SJSA1 (cell line): ENCODE measurements at places on chromosomes 1 and 21. TPM values are rescaled to one million over a fixed set of nuclear protein-coding genes. Genes with fewer than 3 reads are reported as not detected.

DNA sequence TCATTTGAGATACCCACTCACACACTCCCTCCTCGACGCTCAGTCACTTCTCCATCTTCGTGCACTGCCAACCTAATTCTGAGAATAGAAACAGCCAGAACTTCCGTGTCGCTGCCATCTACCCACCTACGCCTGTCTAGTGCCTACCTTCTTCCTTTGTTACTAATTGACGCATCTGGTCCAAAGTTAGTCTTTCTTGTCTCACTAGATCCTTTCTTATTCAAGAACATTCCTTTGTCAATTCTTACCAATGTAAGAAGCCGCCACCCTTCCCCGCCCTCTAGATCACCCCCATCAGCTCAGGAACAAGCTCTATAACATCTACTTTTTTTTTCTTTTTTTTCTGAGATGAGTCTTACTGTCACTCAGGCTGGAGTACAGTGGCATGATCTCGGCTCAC, 3.7 kb downstream of the PADI6 start:
- H3K36me3 ChIP-seq, result no peaks in the 10 kb centered on the region
- H3K27me3 ChIP-seq, result peaks cover 16% of the 10 kb centered on the region
- no peaks in the 10 kb centered on the region for H3K4me1 ChIP-seq
- no peak overlapping the region for H3K27ac ChIP-seq
- no peak for DNase-seq

GRCh38 chr1:39105841-39106765, 80.0 kb downstream of the NDUFS5 start:
- H3K4me1 ChIP-seq, result peaks cover 62% of the 10 kb centered on the region
- peak; percentile 74 for DNase-seq
- no peaks in the 10 kb centered on the region for H3K27me3 ChIP-seq
- peaks cover 13% of the 10 kb centered on the region for H3K36me3 ChIP-seq
- H3K4me3 ChIP-seq, result peak overlapping the region; percentile 95
- peak overlapping the region; percentile 70 for H3K27ac ChIP-seq

DNA sequence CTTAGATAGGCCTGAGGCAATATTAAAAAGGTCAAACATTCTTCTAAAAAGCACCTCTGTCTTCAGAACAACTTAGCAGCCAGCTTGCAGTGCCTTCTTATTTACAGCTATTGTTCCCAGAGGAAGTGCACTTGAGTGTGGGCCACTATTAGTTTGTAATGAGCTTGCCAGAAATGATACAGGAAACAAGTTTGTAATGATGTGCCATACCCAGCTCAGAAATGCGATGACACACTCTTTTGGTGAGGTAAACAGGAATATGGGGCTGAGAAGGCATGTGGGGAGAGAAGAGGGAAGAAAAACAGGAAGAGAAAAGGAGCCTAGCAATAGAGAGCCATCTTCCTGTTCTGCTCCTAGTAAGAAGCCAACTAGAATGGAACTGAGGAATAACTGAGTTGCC, 295.4 kb downstream of the AGBL4 start:
- no peak overlapping the region for H3K27ac ChIP-seq
- no peak overlapping the region for H3K4me3 ChIP-seq
- DNase-seq, result no peak

- H3K27ac ChIP-seq, result no peak overlapping the region
- DNase-seq, result no peak
Measured at GRCh38 chr1:42163114-42163513, 1.4 kb downstream of the GUCA2A start.

- no peaks in the 10 kb centered on the region for H3K4me1 ChIP-seq
- DNase-seq, result no peak
- no peaks in the 10 kb centered on the region for H3K27me3 ChIP-seq
- no peaks in the 10 kb centered on the region for H3K36me3 ChIP-seq
- H3K27ac ChIP-seq, result no peak overlapping the region
Measured at GRCh38 chr1:165915932-165916348, 88.5 kb downstream of the UCK2 start.

DNA sequence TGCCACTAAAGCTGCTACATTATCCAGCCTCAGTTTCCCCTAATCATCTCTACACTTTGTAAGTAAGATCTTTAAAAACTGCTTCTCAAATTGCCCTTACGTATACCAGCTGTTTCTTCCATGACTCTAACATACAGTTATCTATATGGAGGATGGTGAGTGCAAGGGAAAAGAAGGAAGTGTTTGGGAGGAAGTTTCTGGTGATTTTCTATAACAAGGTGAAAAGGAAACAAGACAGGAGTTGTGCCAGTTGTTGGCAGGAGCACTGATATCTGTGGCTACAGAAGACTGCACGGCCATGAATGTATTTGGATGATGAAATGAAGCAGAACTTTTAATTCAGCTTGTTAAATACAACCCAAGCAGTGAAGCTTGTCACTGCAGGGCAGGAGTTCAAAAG, 32.3 kb upstream of the NHLH2 start:
- peaks cover 7% of the 10 kb centered on the region for H3K4me1 ChIP-seq
- no peak overlapping the region for H3K4me3 ChIP-seq
- no peaks in the 10 kb centered on the region for H3K27me3 ChIP-seq
- no peak for DNase-seq
- H3K27ac ChIP-seq, result no peak overlapping the region

DNA sequence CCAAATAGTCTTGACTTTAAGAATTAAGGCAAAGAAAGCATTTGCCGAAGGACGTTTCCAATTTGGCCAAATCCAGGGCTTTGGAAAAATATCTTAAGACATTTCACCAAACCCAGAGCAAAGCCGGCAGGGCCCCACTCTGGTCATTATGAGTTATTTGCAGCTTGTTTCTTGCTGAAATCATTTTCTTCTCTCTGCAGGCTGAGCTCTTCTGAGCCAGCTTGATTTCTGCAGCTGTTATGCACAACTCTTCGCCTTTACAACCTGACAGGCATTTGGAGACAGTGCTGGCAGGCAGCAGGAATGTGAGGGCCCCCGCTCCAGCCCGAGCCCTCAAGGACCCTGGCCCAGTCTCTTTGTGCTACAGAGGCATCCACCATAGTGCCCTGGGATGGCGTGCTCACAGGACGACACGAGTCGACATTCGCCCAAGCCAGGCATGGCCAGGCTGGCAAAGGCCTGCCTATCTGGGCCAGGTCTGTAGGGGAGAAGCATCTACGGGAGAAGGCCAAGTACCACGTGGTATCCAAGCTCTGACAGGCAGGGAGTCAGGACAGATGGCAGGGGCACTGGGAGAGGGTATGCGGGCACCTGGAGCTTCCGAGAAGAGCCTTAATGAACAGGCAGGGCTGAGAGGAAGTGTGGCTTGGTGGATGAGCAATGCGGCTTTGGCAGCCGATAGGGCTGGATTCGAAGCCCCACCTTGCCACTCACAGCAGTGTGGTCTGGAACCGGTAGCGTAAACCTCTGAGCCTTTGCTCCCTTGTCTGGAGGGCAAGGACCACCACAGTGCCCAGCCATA, 32.3 kb downstream of the SYF2 start:
- H3K4me1 ChIP-seq, result peaks cover 23% of the 10 kb centered on the region
- no peaks in the 10 kb centered on the region for H3K27me3 ChIP-seq
- no peak overlapping the region for H3K4me3 ChIP-seq
- DNase-seq, result no peak

DNA sequence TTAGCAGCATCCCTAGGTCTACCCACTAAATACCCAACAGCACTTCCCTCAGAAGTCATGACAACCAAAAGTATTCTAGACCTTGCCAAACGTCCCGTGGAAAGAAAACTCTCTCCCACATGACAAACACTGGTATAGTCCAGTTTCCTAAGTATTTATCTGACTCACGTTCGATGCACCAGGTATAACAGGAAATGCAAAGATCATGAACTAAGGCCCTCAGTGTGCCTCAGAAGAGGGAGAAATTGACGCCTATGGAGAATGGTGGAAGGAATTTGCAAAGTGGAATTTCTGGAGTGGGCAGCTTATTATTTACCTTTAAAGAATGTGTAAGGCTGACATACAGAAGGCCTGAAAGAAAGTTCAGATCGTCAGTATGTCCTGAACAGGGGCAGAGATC, 523.6 kb upstream of the DAB1 start:
- DNase-seq, result no peak
- H3K36me3 ChIP-seq, result no peaks in the 10 kb centered on the region
- no peak overlapping the region for H3K27ac ChIP-seq
- no peaks in the 10 kb centered on the region for H3K27me3 ChIP-seq

- DNase-seq, result no peak
- no peak overlapping the region for H3K4me3 ChIP-seq
- H3K36me3 ChIP-seq, result no peaks in the 10 kb centered on the region
- no peaks in the 10 kb centered on the region for H3K27me3 ChIP-seq
Measured at GRCh38 chr1:182977480-182977879, 24.5 kb upstream of the SHCBP1L start.

DNA sequence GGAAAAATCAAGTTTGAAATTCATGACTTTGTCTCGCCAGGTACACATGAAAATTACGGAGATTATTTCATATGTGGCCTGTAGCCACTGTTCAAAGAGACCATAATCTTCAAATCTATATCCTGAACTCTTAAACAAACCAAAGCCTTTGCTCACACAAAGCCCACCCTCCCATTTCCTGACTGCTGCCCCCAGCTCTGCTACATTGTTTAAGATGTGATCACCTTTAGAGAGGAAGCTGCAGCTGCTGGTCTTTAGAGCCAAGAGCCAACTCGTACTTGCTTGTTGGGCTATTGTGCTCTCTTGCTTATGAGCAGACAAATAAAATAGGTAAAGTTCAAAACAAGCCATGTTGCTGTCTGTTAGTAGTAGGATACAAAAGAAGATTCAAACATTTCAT, 71.9 kb downstream of the DTL start:
- no peaks in the 10 kb centered on the region for H3K27me3 ChIP-seq
- no peak overlapping the region for H3K4me3 ChIP-seq
- H3K36me3 ChIP-seq, result peaks cover 39% of the 10 kb centered on the region

GRCh38 chr21:45893740-45894449, 87.7 kb upstream of the COL6A1 start:
- no peaks in the 10 kb centered on the region for H3K27me3 ChIP-seq
- no peaks in the 10 kb centered on the region for H3K4me1 ChIP-seq
- no peak for DNase-seq
- no peak overlapping the region for H3K27ac ChIP-seq

GRCh38 chr1:156711011-156711817, 5.8 kb upstream of the CRABP2 start:
- DNase-seq, result no peak
- H3K4me3 ChIP-seq, result no peak overlapping the region
- peaks cover 76% of the 10 kb centered on the region for H3K4me1 ChIP-seq
- no peaks in the 10 kb centered on the region; the same call in 1 of the 2 replicates for H3K27me3 ChIP-seq
- H3K36me3 ChIP-seq, result no peaks in the 10 kb centered on the region; the same call in 1 of the 2 replicates
- no peak overlapping the region for H3K27ac ChIP-seq

- no peak overlapping the region for H3K4me3 ChIP-seq
- H3K27ac ChIP-seq, result no peak overlapping the region
- no peak for DNase-seq
- H3K36me3 ChIP-seq, result no peaks in the 10 kb centered on the region
Measured at GRCh38 chr1:157363660-157364140, 188.6 kb downstream of the FCRL5 start.

- peaks cover 13% of the 10 kb centered on the region for H3K4me1 ChIP-seq
- H3K36me3 ChIP-seq, result peaks cover 71% of the 10 kb centered on the region
Measured at GRCh38 chr1:26894263-26894662, 4.2 kb upstream of the GPN2 start.

- H3K4me3 ChIP-seq, result no peak overlapping the region
- H3K4me1 ChIP-seq, result no peaks in the 10 kb centered on the region
- H3K36me3 ChIP-seq, result no peaks in the 10 kb centered on the region
- DNase-seq, result no peak
- H3K27me3 ChIP-seq, result no peaks in the 10 kb centered on the region; the same call in 1 of the 2 replicates
- no peak overlapping the region for H3K27ac ChIP-seq
Measured at GRCh38 chr1:215114154-215114933, 31.8 kb downstream of the KCNK2 start.

- no peak overlapping the region; the same call in 1 of the 2 replicates for H3K27ac ChIP-seq
- H3K4me1 ChIP-seq, result peaks cover 44% of the 10 kb centered on the region
- DNase-seq, result no peak
- no peaks in the 10 kb centered on the region for H3K27me3 ChIP-seq
- H3K4me3 ChIP-seq, result no peak overlapping the region
Measured at GRCh38 chr21:34528131-34528561, 16.1 kb upstream of the KCNE1 start.

- no peak overlapping the region for H3K4me3 ChIP-seq
- H3K27me3 ChIP-seq, result no peaks in the 10 kb centered on the region
- no peaks in the 10 kb centered on the region for H3K36me3 ChIP-seq
- H3K4me1 ChIP-seq, result peaks cover 17% of the 10 kb centered on the region
- H3K27ac ChIP-seq, result no peak overlapping the region
Measured at GRCh38 chr1:9476790-9477463, 62.3 kb upstream of the SLC25A33 start.

DNA sequence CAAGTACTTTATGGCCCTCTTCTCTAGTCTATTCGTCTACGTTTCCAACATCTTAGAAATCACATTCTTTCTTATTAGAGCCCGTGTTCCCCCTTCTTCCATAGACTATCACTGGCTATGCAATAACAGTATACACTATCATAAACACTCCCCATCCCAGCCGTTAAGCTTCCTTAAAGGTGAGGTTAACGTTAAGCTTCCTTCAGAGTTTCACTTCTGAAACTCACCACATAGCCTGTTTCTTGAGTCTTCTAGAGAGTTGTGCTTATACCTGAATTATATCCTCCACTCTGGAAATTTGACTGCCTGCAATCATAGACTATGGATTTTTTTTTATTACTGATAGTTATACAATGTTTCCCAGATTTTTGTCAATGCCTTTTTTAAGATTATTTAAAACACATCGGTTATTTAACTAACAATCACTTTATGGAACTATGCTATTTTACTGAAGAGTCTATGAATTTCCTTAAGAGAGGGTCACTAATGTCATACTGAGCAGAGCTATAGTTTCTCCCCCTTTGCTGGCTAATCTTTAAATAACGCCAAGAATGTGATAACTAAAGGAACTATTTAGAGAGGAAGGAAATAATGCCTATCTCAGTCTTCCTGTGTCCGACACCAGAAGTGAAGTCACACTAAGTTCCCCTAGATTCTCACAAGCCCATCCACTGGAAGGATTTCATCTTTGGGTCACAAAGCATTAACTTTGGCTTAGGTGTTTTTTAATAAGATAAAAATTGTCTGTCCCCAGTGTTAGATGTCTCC, 16.8 kb downstream of the FCER1A start:
- no peaks in the 10 kb centered on the region for H3K27me3 ChIP-seq
- no peak overlapping the region for H3K4me3 ChIP-seq
- H3K36me3 ChIP-seq, result no peaks in the 10 kb centered on the region
- H3K4me1 ChIP-seq, result no peaks in the 10 kb centered on the region
- no peak for DNase-seq
- H3K27ac ChIP-seq, result no peak overlapping the region

DNA sequence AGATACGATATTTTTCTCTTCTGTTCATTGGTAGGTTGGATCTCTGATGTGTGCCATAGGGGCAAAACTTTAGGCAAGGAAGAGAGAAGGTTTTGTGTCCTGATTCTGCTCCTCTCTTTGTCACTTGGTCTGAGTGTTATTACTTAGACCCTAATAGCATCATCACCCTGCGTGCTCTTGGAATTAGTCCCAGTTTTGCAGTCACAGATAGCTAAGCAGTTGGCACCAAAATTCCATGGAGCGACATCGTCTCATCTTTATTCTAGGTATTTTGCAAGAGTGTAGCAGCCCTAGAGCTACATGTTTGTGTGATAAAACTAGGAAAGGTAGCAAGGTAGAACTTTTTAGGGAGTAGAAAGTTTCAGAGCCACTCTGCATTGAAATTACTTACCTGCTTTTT, 23.8 kb downstream of the PIP5K1A start:
- H3K36me3 ChIP-seq, result peaks cover 84% of the 10 kb centered on the region
- no peak overlapping the region for H3K4me3 ChIP-seq
- H3K4me1 ChIP-seq, result no peaks in the 10 kb centered on the region

GRCh38 chr1:94000510-94001282, 91.5 kb upstream of the GCLM start:
- H3K4me3 ChIP-seq, result no peak overlapping the region
- peaks cover 7% of the 10 kb centered on the region for H3K4me1 ChIP-seq
- H3K36me3 ChIP-seq, result no peaks in the 10 kb centered on the region
- DNase-seq, result no peak
- H3K27ac ChIP-seq, result no peak overlapping the region

AGMAT gene
- 0.19 and 0.53 TPM in 2 replicates for total RNA-seq

HSD3B2 gene
- not detected in 2 replicates for total RNA-seq

KCNA3 gene
- not detected in 2 replicates for total RNA-seq

PGLYRP4 gene
- total RNA-seq, result not detected in 2 replicates

YIPF1 gene
- total RNA-seq, result 21.7 and 28.4 TPM in 2 replicates
